AG04450 (cell line): ENCODE measurements at places on chromosomes 2 and 18.
A peak's percentile ranks its signal among the peaks of the same experiment; 100 is the strongest.

GRCh38 chr2:1593371-1594122 is 150.8 kb downstream of the PXDN start:
- DNase-seq: peak; percentile 65

GRCh38 chr2:147373800-147374422 is 470.9 kb upstream of the ACVR2A start:
- no peak for DNase-seq

- DNase-seq: no peak
Observed at GRCh38 chr2:105595536-105595935, 149.2 kb upstream of the NCK2 start.

DNA sequence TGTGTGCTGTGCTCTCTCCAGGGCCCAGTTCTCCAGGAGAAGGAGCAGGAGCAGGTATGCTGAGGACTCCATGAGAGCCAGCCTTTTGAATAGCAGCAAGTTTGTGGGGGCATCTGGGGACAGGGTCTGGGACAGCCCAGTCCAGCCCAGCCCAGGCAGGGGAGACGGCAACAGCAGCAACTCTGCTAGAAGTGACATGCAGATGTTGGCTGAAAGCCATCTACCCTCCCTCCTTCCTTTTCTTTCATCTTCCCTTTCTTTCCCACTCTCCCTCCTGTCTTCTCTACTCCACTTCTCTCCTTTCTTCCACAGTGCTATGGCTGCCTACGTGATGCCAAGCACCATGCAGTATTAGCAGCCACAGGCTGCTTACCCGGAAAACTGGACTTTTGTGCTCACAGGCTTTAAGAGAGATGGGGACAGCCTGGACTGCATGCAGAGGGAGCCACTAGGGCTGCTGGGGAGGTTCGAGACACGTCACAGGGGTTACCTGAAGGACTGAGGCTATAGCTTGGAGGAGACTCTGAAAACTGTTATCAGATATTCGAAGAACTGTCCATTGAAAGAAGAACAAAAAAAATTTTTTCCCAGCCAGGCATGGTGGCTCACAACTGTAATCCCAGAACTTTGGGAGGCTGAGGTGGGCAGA is 23.8 kb upstream of the YWHAQ start:
- DNase-seq: no peak

DNA sequence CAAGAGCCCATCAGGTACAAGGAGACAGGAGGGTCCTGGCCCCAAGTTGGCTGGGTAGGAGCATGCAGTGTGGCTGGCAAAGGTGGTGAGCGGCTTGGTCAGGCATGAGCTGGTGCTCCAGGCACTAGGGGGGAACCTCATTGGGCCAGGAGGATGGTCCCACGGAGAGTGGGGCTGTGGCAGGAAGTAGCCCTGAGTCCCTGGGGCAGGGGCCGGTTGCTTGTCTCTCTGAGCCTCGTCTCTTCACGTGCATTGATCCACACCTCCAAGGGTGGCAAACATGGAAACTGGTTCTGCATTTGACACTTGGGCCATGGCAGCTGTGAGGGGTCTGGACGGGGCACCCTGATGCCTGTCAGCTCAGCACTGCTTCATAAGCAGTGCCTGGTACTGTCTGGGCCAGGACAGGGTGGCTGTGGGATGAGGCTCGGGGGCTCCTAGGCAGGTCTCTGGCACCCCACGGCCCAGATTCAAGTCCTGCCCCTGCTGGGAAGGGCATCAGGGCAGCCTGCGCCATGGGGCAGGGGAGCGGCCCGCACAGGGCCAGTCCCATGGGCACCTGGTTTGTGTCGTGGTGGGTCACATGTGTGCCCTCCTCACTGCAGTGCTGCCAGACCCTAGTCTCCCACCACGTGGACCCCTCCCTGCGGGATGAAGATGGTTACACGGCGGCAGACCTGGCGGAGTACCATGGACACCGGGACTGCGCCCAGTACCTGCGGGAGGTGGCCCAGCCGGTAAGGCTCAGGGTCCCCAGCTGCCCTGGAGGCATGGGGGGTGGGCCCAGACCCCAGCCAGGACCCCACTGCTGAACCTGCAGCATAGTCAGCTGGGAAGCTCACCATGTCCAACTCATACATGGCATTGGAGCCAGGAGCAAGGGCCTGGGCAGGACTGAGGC is 16.4 kb downstream of the ESPNL start:
- no peak for DNase-seq

DNA sequence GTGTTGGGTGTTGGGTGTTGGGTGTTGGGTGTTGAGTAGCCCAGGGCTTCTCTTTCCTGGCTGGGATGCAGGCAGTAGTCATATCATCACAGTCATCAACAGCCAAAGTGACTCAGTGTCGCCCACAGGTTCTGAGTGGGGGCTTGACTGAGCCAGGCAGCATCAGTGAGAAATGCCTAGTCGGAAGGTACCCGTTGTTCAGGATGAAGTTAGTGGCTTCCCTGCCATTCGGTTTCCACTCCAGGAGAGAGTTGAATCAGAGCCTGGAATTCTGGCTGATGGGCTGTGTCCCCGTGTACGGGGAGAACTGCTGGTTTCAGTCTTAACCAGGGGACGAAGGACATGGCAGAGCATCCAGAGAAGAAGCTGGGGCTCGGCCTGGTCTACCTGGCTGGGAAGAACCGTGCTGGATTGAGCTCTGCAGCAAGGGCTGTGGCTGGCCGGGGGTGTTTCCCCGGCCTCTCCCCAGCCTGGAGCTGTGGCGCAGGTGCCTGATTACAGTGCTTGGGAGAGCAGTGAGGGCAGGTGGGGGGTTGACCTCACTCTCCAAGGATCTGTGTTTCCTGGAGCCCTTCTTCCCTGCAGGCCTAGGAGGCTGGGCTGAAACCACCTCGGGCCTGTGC is 49.4 kb downstream of the AGAP1 start:
- no peak for DNase-seq

DNA sequence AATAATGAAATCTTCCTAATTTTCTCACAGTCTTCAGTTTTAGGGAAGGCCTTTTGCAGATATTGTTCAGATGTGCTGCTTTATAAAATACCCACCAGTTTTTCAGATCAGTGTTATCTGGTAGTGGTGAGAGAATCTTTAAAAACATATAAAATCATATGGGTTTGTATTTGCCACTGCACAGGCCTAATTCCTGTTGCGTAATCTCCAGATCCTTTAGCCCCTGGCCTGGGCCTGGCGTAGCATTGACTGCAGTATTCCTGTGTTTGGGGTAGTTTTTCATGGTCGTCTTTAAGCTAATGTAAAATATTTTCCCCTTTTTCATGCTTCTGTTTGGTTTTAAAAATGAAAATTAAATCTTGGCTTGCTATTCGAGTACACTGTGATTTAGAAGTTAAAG is 43.2 kb downstream of the TSHZ1 start:
- no peak for DNase-seq

- DNase-seq: no peak
Observed at GRCh38 chr2:201496785-201497184, 45.2 kb downstream of the STRADB start.

DNA sequence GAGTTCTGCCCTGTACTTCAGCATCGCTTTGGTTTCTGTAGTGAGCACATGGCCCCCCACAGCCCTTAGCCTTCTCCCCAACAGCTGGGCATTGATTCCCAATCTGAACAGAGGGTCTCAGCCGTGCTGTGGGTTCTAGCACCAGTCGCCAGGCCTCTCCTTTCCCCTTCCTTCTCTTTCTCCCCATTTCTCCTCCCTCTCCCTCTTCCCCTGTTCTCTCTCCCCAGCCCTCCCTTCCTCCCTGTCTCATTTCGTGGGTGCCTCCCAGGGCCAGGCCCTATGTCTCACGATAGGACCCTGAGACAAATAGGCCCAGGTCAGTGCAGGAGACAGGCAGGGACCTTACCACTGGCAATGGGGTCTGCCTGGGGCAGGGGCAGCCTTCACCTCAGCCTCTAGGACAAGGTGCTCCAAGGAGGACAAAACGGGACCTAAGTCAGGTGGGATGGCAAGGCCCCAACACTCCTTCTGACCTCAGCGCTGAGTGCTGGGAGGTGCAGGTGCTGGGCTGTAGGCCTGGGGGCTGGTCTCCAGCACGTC is 143.4 kb upstream of the GPC1 start:
- DNase-seq: no peak

GRCh38 chr2:202378662-202379358 is 2.7 kb downstream of the BMPR2 start:
- DNase-seq: no peak

DNA sequence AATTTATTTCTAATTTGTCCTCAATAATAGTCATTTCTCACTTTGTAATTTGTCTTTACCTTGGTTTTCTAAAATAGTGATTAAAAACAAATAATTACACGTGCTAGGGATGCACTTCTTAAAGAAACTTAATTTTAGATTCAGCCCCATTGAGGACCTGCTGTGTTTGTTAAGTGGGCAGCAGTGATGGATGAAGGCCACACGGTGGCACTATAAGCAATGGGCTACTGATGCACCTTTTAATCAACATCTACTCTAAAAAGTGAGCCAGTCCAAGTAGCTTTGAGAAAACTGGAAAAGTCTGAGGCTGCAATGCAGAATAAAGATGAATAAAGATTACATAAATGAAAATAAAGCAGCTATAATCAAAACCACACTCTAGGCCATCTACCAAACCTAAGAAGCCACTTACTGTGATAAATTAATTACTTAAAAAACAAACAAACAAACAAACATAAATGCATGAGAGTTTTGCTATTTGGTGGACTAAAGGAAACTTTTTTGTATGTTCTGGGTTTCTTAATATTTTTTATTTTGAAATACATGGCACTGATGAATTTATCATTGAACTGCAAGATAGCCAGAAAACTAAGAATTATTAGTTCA is 89.3 kb downstream of the PDE11A start:
- peak; percentile 47 for DNase-seq

DNA sequence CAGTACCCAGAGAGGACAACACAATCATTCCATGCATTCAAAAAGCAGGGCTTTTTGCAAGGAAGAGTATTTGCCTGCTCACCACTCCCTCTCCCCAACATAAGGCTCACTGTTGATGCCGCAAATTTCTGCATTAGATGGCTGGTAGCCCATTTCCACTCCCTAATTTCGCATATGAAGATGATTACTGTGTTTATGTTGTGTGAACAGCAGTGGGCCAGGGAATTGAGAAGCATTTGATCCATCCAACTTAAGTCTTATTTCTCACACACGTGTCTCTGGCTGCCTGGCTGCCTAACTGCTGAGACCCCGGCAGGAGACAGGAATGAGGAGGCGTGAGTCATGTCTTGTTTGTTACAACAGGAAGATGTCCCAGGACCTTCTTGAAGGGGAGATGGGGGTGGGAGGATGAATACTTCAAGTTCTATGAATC is 294.1 kb downstream of the ALK start:
- peak; percentile 85 for DNase-seq

GRCh38 chr2:63186331-63186730 is 135.7 kb downstream of the OTX1 start:
- no peak for DNase-seq

GRCh38 chr2:238698451-238699306 is 149.2 kb upstream of the TWIST2 start:
- DNase-seq: no peak

DNA sequence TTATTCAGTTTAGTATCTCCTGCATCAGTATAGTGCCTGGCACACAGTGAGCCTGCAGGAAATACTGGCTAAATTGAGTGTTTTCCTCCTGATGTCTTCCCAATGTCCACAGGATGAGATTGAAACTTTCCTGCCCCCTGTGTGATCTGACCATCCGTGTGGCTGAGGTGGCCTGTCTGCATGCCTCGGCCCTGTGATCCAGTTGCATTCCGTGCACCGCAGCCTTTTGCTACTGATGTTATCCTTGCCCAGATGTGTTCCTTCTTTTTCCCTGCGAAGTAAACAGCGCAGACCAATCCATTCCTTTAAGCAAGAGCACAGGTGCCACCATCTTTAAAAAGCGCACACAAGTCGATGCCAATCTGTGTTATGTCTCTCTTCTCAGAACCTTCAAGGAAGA is 462.6 kb downstream of the PTPRM start:
- DNase-seq: no peak
